ENCODE measurements at places on chromosomes 2 and 18.

DNA sequence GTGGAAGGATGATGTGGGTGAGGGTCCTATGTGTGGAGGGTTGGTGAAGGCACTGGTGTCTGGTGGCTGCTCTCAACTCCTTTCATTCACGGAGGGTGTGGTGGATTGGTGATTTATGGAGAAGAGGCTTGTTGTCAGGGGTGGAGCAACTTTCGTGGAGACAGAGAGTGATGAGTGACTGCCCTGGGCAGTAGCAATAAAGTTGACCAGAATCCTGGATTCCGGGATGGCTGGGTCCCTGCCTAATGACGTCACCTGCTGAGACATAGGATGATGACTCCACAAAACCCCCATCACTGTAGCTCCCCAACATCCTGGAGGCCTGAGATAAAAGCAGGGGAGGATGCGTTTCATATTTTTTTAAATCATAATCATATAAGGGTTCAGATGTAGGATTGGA is 193.0 kb downstream of the ACKR3 start:
- DNase-seq: no peak

DNA sequence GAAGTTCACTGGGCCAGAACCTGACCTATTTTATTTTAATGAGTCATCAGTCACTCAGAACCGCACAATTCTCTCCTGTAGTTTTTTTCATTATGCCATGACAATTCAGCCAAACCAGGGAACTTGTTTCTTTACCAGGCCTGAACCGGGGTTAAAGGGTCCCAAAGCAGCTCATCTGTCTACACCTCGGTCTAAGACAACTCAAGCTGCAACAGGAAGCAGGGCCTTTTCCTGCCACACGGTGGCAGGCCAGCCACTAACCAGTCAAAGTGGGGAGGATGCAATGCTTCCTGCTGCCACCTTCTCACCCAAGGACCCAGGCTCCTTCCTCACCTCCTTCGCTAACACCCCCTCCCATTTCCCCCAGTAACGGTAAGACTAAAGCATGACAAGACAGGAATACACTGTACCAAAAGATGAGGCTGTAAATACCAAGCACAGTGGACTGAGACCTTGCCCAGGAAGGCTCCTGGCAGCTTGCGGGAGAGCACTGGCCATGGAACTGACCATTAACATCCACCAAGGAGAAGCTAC is 56.7 kb upstream of the ACKR3 start:
- DNase-seq: peak; percentile 50

DNA sequence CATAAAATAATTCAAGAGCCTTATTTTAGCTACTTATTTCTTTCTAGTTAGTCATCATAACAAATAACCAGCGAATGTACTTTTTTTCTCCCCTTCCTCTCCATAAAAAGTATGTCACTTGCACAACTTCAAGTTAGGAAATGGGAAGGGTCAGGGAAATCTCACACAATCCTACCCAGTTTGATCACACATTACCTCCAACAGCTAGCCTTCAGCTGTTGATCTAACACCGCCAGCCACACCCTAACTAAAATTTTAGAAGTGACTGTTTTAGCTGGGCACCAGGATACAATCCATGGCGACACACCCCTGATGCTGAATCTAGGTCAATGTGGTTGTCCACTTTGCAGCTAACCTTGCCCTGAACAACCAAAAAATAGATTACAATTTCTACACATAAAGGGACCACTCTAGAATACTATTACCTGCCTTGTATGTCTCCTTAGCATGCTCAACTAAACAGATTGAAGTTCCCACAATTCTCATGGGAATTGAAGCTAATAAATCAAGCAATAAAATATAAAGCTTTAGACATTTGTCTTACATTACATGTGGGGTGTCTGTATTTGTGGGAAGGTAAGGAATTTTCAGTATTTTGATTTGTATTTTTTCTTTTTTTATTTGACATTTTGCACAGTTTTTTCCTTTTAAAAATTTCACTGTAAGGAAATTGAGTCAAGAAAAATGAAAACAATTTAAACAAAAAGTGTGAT is 7.3 kb upstream of the COL3A1 start:
- no peak for DNase-seq

DNA sequence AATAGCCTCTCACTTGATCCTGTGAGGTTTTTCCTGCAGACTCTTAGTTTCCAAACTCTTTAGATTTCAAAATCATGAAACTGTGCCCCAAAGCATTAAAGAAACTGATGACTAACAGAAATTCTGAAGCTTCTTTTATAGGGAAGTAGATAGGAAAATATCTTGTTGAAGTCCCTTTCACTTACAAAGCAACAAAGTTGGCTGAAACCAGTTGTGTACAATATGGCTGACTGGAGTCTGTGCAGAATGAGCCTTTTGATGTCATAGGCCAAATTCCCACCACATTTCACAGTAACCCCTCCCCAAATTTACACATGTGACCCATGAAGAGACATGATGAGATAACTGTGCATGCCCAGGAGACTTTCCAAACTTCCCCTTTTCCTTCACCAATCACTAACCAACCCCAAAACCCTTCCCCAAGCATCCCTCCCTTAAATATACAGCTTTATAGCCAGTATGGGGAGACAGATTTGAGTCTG is 61.7 kb upstream of the NCK2 start:
- DNase-seq: no peak

All from stimulated activated CD4-positive, alpha-beta T cell treated with anti-CD3 and anti-CD28 coated beads, Interleukin-15, amount 100 ng/mL, for 1 hour (primary cell).